Stimulated activated CD8-positive, alpha-beta memory T cell treated with anti-CD3 and anti-CD28 coated beads, Interleukin-7, amount 100 ng/mL, for 4 hours (primary cell): ENCODE measurements at places on chromosomes 5 and 9.

- no peak for DNase-seq
These were observed 551 bp upstream of the CAAP1 start for GRCh38 chr9:26893030-26893676.

GRCh38 chr9:110066929-110067716 is 140.8 kb downstream of the C9orf152 start:
- no peak for DNase-seq

DNA sequence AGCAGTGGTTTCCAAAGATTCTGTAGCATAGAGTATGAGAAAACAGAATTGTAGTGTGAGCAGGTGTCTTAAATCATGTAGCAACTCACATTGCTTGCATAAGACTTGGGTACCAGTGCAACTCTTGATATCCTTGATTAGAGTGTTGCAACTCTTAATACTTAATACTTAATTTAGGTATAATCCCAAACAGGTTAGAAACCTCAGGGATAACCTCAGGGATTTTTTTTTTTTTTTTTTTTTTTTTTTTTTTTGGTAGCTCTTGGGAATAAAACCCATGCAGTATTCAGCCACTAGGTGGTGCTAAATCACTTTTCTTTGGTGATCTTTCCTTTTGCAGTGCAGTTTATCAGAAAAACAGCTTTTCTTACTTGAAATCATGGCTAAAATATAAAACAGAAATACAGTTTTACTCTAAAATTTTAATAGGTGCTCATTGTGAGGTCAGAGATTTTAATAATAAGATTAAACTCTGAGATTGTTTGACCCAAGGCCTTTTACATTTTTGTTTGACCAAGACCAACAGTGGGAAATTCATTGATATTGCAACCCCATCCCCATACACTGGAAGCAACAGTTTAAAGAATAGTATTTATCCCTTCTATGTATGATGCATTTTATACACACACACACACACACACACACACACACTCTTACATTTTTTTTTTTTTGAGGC is 55.3 kb downstream of the ERAP1 start:
- no peak for DNase-seq

DNA sequence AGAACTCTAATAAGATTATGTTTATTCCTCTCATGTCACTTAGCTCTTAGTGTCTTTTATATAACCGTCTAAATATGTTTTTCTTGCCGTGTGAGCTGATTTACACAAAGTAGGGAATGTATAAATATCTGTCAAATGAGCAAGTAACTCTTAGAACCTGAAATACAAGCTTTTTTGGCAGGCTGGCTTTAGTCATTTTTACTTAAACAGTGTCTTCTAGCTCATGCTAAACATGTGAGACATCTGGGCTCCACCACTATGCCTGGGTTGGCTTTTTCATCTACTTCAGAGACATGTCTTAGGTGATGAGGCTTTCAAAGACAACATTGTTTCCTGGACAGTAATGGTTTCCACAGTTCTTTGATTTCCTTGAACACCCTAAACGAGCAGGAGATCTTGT is 137.2 kb upstream of the ZNF608 start:
- DNase-seq, result no peak

DNA sequence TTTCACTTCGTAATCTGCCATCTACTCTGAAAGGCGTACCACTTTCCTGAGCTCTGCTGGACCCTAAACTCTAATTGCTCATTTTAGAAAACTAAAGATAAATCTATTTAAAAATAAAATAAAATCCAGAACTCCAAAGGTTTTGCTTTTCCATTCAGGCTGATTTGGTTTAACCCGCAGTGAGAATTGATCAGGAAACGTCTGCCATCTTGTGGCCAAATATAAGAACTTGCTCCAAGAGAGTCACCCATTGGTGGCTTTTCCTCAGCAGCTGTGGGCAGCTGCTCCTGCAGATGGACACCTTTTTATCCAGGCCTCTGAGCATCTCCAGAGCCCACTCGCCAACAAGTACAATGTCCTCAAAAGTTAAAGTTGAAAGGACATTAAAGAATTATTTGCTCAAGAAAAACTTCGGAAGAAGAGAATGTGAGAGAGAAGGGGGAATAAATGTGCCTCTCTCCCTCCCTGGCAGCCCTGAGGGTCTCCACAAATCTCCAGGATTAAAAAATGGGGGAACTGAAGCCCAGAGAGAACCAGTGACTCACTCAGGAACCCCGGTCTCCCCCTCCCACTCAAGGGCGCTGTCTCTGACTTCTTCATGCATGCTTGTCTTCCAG is 4.1 kb downstream of the SAXO1 start:
- DNase-seq, result no peak

GRCh38 chr5:172410160-172410559 is 44.2 kb downstream of the SH3PXD2B start:
- no peak for DNase-seq

DNA sequence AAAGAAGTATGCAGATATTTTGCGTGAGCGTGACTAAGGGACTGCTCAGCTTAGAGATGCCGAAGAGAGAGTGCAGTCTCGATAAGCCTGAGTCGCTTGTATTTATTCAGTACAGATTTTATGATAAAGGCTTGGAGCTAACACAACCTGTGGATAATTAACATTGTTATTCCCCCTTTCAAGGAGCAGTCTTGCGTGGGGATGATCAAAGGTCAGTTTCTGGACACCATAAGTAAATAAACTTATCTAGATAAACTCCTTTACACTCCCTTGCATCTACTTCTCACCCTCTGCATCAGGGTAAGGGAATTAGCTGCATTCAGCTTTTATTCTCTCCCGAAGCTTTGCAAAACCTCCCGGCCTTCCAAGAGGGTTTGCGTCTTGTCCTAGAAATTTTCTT is 357.8 kb upstream of the ST8SIA4 start:
- DNase-seq, result no peak

DNA sequence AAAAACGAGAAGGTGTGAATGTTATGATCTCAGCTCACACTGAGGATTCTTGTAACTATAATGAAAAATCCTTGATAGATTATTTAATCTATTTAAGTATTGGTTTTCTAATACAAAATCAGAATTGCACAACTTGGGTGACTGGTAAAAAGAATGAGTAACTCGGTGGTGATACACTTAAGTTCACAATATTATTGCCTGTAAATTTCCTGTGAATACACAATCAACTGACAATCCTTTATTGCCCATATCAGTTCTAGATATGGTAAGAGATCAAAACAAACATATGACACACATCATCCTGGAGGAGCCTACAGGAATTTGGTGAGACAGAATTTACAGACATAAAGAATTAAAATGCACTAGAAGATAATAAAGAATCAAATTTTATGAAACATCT is 14.1 kb upstream of the LURAP1L start:
- no peak for DNase-seq

GRCh38 chr5:80958616-80959015 is 1.5 kb upstream of the RASGRF2 start:
- DNase-seq, result no peak

GRCh38 chr9:69857131-69857530 is 36.5 kb downstream of the CFAP95 start:
- no peak for DNase-seq
